RPMI7951 (cell line): ENCODE measurements at places on chromosomes 1 and 21. TPM values are rescaled to one million over a fixed set of nuclear protein-coding genes. Genes with fewer than 3 reads are reported as not detected.

GRCh38 chr1:21924503-21925005, 12.6 kb downstream of the HSPG2 start:
- no peak for DNase-seq

- no peak for DNase-seq
Observed at GRCh38 chr1:112794654-112795239, 79.6 kb upstream of the PPM1J start.

- DNase-seq, result peak; percentile 79
Observed at GRCh38 chr1:209688746-209689234, 13.6 kb downstream of the G0S2 start.

GRCh38 chr1:53686091-53686964, 52.6 kb downstream of the GLIS1 start:
- peak; percentile 89 for DNase-seq

DNA sequence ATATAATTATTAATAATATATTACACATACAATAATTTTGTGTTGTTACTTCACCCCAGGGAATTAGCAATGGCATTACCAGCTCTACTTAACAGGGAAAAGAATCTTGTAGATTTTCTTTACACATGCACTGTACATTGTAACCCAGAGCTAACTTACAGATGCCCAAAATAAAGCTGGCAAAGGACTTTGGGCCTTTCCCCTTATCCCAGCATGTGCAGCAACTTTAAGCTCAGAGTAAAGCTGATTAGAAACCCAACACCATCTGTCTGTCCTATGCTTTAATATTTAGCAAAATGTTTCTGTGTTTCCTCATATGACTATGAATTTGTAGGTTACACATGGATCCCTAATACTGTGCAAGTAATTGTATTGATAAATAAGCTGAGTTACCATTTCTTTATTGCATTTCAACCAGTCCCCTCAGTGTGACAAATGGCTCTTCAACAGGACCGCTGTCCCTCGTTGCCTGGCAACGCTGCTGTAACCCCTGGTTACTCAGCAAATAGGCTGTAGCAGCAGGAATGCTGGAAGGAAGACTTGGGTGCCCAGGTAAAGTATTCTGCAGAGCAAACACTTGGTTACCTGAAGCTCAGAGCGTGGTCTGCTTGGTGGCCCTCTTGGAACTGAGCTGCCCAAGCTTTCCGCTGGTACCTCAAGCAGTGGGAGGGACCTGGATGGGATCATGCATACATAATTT, at the start of gene USH2A:
TSS of gene USH2A (minus strand) at position 628 of the 700 bp plus-strand sequence. CDS start 1,112 bp downstream, outside the sequence.
- no peak for DNase-seq

DNA sequence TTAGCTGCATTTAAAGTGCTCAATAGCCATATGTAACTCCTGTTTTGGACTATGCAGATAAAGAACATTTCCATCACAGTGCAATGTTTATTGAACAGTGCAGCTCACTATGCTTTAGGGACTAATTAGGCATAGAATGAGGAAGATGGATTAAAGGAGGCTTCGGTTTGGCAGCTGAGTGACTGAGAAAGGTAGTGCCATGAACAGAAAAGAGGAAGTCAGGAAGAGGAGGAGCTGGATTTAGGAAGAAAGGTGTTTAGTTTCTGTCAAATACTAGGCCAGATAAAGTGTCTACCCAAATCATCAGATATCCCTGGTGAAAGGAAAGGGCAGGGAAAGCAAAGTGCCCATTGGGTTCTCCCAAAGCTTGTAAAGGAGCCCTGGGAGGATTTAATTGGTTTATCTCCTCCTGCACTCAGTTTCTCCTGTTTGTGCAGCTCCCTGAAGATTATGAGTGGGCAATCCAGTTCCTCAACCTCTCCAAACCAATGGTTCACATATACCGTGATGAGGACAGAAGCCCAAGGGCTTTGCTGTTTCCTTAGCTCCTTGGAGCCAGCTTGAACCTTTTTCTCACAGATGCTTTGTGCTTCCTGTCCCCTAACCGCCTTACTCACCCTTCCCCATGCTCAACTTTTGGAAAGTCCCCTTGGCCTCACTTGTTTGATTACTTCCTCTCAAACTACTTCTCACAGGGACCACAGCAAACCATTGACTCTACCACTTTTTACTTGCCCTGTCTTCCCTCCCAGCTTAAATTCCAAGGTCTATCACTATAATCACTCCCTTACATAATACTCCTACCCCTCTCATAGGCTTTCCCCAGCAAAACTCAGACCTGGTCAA, 3.5 kb upstream of the RAP1A start:
- DNase-seq, result peak; percentile 16

GRCh38 chr1:183075861-183076260, 52.6 kb downstream of the LAMC1 start:
- peak; percentile 19 for DNase-seq

DNA sequence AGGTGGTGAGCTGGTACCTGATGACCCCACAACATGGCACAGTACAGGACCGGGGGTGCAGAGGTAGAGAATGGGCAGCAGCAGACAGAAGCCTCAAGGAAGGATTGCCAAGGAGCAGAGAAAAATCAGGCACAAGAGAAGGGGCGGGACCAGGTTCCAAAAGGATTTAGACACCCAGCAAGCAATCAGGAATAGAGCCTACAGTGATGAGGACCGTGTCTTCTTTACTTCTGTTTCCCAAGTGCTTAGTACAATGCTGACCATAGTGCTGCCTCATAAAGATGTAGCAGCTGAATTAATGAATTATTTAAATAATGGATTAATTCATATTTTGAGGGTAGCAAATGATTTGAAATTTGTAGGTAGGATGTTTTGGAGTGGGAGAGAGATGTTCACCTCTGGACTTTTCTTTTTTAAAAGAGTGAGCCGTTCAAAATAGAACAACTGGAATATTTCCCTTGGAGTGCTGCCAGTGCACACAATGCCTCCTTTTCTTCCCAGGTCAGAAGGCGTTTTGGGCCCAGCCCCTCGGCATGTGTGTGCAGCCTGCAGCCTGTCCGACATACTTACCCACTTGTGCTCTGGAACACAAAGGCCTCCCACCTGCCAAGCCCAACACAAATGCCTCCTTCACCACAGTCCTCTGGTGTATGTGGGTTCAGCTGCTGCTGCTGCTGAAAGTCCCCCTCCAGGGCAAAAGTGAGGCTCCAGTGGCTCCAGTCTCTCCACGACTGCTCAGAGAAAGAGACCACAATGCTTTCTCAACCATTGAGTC, 19.6 kb downstream of the KANK4 start:
- peak; percentile 84 for DNase-seq

- no peak for DNase-seq
Observed at GRCh38 chr1:24360681-24361080, 41.5 kb downstream of the GRHL3 start.

DNA sequence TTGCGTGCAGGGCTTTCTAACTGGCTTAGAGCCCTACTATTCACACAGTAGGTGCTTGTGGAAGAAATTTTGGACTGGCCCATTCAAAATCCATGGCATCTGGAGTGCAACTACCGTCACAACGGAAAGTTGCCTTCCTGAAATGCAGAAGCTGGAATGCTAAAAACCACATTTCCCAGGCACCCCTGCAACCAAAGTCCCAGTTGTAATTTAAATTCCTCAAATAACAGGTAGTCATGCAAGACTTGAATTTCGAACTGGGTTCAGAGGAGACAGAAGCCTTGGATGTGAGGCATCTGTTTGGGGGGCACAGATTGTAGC, 186.7 kb downstream of the TOMM20 start:
- no peak for DNase-seq

- no peak for DNase-seq
Observed at GRCh38 chr1:13930151-13930550, 230.2 kb downstream of the PRDM2 start.

DNA sequence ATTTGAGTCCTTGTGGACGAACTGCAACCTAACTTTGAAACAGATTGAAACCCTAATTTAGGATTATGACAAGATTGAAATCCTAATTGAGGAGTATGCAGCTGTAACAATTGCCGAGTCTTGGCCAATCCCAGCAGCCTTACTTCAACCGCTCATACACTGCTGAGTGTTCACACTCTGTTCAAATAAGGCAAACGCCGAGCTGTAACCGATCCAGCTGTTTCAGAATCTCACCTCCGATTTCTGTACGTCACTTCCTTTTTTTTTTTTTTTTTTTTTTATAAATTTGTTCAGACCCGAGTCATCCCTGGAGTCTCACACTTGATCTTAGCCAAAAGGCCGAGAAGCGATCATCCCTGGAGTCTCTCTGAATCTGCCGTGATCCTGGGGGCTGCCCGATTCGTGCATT, 22.3 kb upstream of the ATP5PO start:
- no peak for DNase-seq

ARMH1 gene
- total RNA-seq, result 0.29 TPM in 1 of 2 replicates, not detected in the other

CXADR gene
- total RNA-seq, result 13.7 and 16.4 TPM in 2 replicates

KCNJ15 gene
- total RNA-seq, result 13.2 and 18.9 TPM in 2 replicates

NFASC gene
- total RNA-seq, result 6.0 and 6.8 TPM in 2 replicates

VTCN1 gene
- not detected in 2 replicates for total RNA-seq

LELP1 gene
- not detected in 2 replicates for total RNA-seq
